ENCODE measurements at places on chromosomes 5 and 9. TPM values are rescaled to one million over a fixed set of nuclear protein-coding genes. Genes with fewer than 3 reads are reported as not detected.

TMEM215 gene
- total RNA-seq = not detected

CTNND2 gene
- not detected for total RNA-seq

HRH2 gene
- not detected for total RNA-seq

UBAP1 gene
- total RNA-seq = 37.1 TPM

NLN gene
- total RNA-seq = 17.7 TPM

RNF145 gene
- 50.1 TPM for total RNA-seq

Data from cardiac atrium fibroblast (primary cell).